ENCODE measurements at places on chromosomes 6 and 20.

- peak; percentile 96 for DNase-seq
These were observed 54.6 kb downstream of the PPARD start for GRCh38 chr6:35396991-35397390.

- DNase-seq, result no peak
These were observed 730.5 kb upstream of the MAP3K7 start for GRCh38 chr6:91317247-91317835.

- DNase-seq, result peak; percentile 25
These were observed 422.6 kb upstream of the MMS22L start for GRCh38 chr6:97705568-97705967.

GRCh38 chr6:114090626-114091025 is 119.7 kb upstream of the HDAC2 start:
- no peak for DNase-seq

- peak; percentile 33 for DNase-seq
These were observed 5.1 kb downstream of the QKI start for GRCh38 chr6:163419413-163420288.

- peak; percentile 26 for DNase-seq
These were observed 523.0 kb upstream of the FLRT3 start for GRCh38 chr20:14860410-14860814.

DNA sequence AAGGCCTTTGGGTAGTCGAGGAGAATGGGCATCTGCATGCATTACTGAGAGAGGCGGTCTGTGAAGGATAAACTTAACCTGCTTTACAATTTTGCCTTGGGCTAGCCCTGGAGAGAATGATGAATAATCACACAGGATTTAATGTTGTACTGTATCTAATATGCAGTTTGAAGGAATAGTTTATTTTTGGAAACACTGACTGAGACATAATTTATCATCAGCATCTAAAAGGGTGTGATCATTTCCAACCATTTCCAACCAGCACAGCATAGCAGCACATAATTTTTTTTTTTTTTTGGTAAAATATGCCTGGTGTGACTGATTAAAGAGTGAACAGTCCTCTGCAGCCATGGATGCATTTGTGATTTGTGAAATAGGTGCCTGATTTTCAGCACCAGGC is 519.5 kb downstream of the PHF3 start:
- peak; percentile 3 for DNase-seq

DNA sequence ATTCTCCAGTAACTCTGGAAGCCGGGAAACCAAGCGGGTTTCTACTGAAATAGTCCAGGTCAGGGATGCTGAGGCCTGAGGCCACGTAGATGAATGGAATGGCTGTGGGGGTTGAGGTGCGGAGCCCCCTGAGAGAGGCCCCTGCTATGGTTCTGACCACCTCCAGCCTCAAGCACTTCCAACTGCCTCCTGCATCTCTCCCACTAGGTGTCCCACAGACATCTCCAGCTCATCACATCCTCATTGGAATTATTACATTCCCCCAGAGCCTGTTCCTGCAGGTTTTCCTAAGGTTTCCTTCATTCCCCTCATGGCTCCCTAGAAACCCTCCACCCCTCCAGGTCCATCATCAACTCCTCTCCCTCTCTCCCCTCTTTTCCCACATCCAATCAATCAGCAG is 48.7 kb downstream of the UNC5CL start:
- no peak for DNase-seq

Data from bronchial epithelial cell (primary cell).